NCI-H1930 (cell line): ENCODE measurements at places on chromosomes 1 and 21.

GRCh38 chr1:47650205-47650604, 212.4 kb downstream of the FOXD2 start:
- no peak for DNase-seq

DNA sequence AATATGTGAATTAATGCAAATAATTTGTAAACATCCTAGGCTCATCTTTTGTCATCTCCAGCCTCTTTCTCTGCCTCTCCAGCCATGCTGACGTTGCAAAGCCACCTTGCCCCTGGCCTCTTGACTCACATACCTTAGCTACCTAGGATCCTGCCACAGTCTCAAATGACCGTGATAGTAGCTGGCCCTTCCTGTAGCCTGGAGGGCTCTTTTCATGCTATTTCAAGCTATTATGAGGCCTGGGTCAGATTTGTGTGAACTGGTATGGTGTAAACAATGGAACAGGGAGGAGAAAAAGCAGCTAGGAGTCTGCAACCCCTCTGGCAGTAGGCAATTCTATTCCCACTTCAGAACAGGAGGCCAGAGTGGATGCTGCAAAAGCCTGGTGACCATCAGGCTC, 337.7 kb downstream of the DISC1 start:
- DNase-seq, result no peak

DNA sequence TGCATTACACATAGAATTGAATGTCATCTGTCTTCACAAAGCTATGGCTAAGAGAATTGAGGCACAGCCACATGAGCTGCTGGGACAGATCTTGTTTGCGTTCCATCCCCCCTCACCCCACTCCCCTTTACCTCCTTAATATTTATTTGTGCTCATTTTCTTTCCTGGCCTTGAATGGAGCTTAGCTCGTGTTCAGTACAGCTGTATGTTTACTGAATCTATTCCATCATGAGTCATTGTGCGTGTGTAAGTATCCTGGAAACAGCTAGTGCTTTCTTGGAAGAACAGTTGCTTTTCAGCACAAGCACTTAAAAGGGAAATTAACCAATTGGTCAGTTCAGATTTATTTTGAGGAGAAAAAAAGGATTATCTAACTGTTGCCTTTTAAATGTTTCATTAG, 14.7 kb downstream of the PROX1 start:
- peak; percentile 65 for DNase-seq

DNA sequence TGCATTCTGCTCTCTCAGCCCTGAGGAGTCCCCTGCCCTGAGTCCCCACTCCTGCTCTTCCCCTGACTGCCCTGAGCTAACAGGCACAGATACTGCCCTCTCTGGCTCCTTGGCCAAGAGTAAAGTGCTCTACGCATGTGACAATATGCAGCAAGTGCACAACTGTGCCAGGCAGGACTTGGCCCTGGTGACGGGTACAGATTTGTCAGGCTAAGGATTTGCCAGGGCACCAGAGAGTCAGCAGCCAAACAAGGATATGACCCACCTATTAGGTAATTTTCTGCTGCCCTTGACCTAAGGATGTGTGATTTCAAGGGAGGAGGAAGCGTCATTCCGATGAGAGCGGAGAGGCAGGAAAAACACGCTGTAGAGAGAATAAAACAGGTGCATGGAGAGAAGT, 339.0 kb downstream of the PTPRU start:
- DNase-seq, result no peak

- no peak for DNase-seq
Measured at GRCh38 chr1:168199056-168199455, 20.3 kb downstream of the TIPRL start.

- DNase-seq, result no peak
Measured at GRCh38 chr1:190897233-190897632, 419.6 kb upstream of the BRINP3 start.

GRCh38 chr1:115255154-115255553, 82.9 kb downstream of the NGF start:
- no peak for DNase-seq

DNA sequence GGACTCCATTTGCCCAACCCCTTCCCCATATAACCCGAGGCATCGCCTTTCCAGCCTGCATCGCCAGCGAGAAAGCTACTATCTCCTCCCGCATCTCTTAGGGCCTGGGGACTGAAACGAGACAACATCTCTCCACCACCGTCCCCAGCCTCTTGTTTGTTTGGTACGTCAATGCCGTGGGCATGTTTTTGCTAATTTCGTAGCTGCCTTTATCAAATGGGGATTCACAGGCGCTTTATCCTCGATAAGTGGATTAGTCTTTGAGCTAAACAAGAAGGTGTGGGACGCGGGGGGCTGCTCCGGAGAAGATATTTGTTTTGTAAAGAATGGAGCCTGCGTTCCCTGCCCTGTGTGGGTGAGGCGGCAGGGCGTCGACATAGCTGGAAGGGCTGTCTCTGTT, 91.6 kb downstream of the PAX7 start:
- no peak for DNase-seq

DNA sequence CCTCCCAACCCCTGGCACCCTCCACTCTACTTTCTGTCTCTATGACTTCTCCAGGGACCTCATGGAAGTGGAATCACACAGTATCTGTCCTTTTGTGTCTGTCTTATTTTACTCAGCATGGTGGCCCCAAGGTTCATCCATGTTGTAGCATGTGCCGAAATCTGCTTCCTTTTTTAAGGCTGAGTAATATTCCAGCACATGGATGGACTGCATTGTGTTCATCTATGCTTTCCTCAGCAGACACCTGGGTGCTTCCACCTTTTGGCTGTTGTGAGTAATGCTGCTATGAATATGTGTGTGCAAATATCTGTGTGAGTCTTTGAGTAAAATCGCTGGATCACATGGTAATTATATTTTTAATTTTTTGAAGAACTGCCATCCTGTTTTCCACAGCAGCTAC, 1.6 kb upstream of the PFKL start:
- DNase-seq, result no peak

DNA sequence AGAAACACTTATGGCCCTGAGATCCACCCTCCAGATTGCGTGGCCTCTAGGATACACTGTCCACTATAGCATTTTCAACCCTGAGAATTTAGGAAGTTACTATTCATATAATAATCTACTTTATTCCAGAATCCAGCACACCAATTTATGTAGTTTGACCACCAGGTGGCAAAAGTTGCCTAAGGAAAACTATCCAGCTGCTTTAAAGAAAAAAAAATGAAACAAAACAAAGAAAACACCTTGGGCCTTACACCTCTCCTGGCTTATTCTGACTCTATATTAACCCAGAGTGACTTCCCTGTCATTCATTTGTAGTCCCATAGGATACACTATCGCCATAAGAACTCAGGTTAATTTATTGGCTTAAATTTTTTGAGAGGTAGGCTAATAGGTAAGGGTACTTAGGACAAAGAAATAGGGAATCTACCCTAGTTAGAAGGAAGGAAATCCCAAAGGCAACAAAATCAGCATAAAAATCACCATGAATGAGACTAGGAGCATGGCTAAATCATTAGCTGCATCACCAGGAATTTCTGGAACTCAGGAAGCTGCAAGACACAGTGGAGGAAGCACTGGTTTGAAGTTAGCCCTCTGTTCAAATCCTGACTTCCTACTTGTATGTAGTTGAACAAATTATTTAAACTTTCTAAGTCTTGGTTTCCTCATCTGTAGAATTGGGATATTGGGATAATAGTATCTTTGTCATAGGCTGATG, 107.5 kb downstream of the SPAG17 start:
- DNase-seq, result no peak

- peak; percentile 96 for DNase-seq
Measured at GRCh38 chr1:213015099-213016050, at the start of gene ANGEL2. Gene ANGEL2, minus strand, starts transcription at chr1:213015867. Its CDS starts 196 bp downstream, at chr1:213015671.

- DNase-seq, result no peak
Measured at GRCh38 chr1:101278238-101278637, 41.4 kb downstream of the S1PR1 start.

DNA sequence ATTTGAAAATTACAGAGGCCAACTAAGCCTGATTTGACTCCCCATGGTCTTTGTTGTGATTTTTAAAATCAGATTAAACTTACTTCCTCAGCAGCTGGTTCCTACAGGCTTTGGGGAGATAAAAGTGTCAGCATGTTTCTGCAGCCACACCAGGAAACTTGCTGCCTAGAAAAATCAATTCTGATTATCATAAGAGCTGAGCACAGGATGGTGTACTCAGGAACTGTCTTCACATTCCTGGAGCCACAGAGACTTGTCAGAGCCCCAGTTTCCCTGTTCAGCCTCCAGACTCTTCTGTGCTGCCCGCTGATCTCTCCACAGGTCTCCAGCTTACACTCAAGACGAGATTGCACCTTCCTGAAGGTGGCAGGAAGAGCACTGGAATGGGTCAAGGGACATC, 23.9 kb downstream of the RAB3B start:
- no peak for DNase-seq

DNA sequence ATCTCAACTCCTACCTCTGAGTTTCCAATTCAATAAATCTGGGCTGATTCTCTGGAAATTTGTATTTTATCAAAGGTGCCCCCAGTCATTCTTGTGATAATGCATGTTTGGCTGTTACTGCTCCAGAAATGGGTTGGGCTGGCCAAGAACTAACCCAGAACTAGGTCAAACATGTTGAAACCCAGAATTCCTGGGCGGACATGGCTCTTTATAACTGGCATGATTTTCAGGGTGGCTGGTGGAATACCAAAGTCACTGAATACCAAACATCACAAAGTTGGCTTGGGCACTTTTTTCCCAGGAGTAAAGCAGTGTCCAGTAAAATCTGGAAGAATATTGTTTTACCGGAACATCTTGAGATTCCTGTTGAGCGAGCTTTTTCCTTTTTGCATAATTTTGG, 89.4 kb upstream of the S1PR1 start:
- DNase-seq, result no peak

- DNase-seq, result no peak
Measured at GRCh38 chr1:160406131-160406968, 6.0 kb downstream of the VANGL2 start.

DNA sequence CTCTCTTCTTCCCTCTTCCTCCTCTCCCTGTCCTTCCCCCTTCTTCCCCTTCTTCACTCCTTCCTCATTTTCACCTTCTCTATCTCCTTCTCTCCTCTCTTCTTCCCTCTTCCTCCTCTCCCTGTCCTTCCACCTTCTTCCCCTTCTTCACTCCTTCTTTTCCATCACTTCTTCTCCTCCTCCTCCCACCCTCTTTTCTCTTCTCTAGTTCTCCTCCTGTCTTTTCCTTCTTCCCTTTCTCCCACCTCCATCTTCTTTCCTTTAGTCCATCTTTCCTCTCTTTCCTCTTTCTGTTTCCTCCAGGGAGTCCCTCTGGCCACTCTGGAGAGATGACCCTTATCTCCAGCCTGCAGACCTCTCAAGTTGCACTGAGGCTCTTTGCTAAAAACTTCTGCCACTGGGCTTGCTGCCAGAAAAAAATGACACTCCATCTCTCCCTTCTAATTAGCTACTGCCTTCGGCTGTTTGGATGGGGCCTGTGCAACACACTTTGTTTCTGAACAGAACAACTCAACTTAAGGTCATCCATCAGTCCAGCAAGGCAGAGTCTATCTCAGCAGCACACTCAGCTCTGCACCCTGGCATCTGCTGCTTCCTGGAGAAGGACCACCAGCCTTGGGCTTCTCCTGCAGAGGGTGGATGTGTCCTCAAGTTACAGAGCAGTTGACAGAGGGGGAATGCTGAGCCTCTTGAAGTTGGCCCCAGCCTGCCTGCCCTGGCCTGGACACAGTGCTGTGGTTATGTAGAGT, 538.8 kb downstream of the MATN1 start:
- no peak for DNase-seq

DNA sequence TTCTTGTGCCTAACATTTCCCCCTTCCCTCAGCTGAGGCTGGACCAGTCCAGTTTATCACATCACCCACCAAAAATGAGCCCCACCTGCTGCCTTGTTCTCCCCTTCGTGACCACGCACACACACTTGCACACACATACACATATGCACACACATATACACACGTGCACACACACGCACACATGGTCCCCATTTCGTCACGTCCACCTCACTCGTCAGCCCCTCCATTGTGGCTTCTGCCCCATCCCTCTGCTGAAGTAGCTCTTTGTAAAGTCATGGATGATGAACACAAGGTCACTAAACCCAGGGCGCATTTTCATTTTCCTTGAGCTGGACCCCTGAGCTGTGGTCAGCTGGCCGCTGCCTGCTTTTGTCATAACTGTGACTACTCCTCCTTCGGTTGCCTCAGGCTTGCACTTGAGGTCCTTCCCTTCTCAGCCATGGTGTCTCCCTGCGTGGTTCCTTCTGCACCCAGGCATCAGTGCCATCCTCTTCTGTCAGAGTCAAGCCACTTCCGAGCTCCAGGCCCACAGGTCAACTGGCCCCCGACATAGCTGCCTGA, 93.8 kb downstream of the SYT2 start:
- no peak for DNase-seq

DNA sequence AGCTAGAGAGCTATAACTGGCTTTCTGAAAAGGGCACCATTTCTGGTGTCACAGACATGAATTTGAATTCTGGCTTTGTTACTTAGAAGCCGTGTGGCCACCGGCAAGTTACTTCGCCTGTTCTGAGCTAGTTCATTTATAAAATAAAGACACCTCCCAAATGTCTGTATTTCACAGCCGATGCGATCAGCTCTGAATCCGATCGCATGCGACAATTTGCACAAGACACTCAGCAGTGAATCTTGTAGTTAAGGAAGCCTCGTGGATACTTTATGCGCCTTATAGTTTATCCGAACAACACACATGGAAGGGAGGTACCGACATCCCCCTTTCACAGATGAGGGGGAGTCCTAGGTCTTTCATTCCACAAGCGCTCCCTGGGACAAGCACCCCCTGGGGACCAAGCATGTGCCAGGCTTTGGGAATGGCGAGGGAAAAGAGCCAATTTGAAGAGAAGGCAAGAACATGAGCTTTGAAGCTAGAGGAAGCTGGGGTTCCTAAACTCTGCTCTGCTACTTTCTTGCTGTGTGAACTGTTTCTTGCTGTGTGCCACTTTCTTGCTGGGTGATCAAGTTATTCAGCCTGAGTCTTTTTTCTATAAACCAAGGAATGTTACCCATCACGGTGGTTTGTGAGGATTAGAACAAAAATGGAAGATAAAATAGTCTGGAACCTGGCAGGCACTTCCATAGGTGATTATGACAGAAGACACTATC, 3.9 kb downstream of the ID3 start:
- DNase-seq, result no peak

DNA sequence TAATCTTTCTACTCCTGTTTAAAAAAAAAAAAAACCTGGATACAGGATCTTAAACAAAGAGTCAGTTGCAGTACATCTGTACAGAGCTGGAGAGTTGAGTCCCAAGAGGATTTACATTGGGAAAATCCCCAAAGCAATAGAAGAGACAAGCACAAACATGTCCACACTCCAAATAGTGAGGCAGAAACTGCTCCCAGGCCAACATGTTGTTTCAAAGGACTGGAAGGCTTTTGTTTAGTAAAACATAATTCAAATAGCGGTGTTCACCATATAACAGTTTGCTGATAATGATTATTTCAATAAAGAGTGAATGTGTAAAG, 425.4 kb downstream of the ADGRL2 start:
- no peak for DNase-seq

DNA sequence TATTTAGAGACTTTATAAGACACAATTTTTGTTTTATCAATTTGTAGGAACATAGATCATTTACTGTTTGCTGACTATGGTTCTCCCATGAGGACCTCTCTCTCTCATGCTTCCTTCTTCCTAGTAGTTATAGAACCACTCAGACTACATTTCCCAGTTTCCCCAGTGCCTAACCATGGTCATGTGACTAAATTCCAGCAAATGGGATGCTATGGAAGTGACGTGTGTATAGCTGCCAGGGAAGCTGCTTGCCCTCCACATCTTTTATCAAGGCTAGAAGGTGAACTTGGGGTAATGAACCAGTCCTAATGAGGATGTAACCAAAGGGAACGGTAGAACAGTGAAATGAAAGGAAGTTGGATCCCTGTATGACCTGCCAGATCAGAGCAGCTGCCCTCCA, 184.0 kb downstream of the MIS18A start:
- DNase-seq, result no peak
